ENCODE measurements at places on chromosomes 2 and 18. TPM values are rescaled to one million over a fixed set of nuclear protein-coding genes. Genes with fewer than 3 reads are reported as not detected.

The PLCD4 gene
- total RNA-seq, result 3.1 TPM

The ANKRD44 gene
- 8.1 TPM for total RNA-seq

The PROC gene
- not detected for total RNA-seq

The SPATS2L gene
- 63.8 TPM for total RNA-seq

The PJVK gene
- total RNA-seq, result 1.4 TPM

The PLCL1 gene
- 3.4 TPM for total RNA-seq

The ANKRD62 gene
- not detected for total RNA-seq

The SH2D6 gene
- 0.39 TPM for total RNA-seq

The VSNL1 gene
- total RNA-seq, result not detected

The ANKRD30BL gene
- not detected for total RNA-seq

The ASIC4 gene
- total RNA-seq, result not detected

GRCh38 chr2:221289389-221289788 is 282.7 kb downstream of the EPHA4 start:
- DNase-seq, result no peak
- no peaks in the 10 kb centered on the region for H3K4me1 ChIP-seq
- H3K36me3 ChIP-seq, result no peaks in the 10 kb centered on the region

GRCh38 chr2:175363699-175364098 is 182.2 kb upstream of the ATP5MC3 start:
- H3K4me1 ChIP-seq, result no peaks in the 10 kb centered on the region
- no peak overlapping the region for H3K27ac ChIP-seq
- H3K4me3 ChIP-seq, result no peak overlapping the region

GRCh38 chr18:8020132-8020846 is 453.2 kb downstream of the PTPRM start:
- DNase-seq, result no peak
- H3K4me3 ChIP-seq, result no peak overlapping the region
- no peaks in the 10 kb centered on the region for H3K4me1 ChIP-seq
- no peaks in the 10 kb centered on the region for H3K36me3 ChIP-seq
- no peak overlapping the region for H3K27ac ChIP-seq

- no peak overlapping the region for H3K27ac ChIP-seq
- peaks cover 30% of the 10 kb centered on the region for H3K4me1 ChIP-seq
- H3K4me3 ChIP-seq, result no peak overlapping the region
- H3K27me3 ChIP-seq, result no peaks in the 10 kb centered on the region
- H3K36me3 ChIP-seq, result no peaks in the 10 kb centered on the region
These were observed 312.9 kb downstream of the MTX2 start for GRCh38 chr2:176582176-176582575.

- no peaks in the 10 kb centered on the region for H3K27me3 ChIP-seq
- no peaks in the 10 kb centered on the region for H3K36me3 ChIP-seq
- no peak overlapping the region for H3K4me3 ChIP-seq
- peaks cover 10% of the 10 kb centered on the region for H3K4me1 ChIP-seq
- peak; percentile 95 for DNase-seq
- H3K27ac ChIP-seq, result peak overlapping the region; percentile 56
These were observed 95.6 kb upstream of the PDE1A start for GRCh38 chr2:182522405-182522896.

DNA sequence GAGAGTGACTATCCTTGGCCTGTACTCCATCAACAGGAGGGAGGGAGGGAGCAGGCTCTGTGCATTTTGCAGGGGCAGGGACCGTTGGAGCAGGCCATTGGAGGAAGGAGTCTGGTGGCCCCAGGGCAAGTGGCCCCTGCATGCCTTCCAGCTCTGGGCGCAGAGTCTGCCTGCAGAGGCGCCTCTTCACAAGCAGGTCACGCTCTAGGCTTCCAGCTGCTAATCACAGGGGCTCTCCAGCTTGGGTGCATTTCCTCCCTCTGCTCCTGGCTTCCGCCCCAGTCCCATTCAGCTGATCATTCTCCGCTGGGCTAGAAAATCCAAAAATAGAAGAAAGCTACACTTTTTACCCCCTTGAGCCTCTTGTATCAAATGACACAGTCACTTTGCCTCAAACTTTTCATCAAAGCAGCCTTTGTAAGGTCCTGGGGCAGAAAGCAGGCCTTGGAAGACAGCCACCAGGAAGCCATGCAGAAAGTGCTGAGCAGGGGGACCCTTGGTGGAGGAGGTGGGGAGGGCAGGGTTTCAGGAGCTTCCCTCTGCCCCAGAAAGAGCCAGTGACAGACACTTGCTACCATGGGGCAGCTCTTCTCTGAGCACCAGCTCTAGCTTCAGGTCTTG is 11.3 kb downstream of the TMEM247 start:
- H3K36me3 ChIP-seq, result no peaks in the 10 kb centered on the region
- no peak overlapping the region for H3K27ac ChIP-seq
- H3K4me1 ChIP-seq, result peaks cover 8% of the 10 kb centered on the region
- H3K27me3 ChIP-seq, result no peaks in the 10 kb centered on the region
- H3K4me3 ChIP-seq, result no peak overlapping the region

DNA sequence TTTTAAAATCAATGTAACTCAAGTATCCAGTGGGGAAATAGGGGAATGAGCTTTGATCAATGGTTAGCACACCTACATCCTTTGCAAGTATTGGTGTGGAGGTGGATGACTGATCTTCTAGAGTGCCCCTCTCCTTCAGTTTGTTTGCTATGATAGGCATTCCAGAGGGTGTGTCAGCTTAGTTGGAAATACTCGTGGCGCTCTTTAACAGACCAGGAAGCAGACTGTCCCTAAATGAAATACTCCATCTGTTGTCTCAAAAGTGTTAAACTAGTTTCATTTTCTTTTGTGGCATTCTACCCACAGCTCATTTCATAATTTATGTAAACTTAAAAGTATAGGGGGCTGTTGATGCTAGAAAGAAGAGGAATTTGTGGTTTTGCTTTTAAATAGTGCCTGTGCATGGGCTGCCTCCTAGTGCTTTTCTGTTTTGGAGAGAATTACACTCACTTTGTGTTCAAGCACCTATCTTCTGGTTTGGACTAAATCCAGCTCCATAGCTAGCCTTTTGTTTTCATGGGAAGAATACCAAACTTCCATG is 66.2 kb downstream of the STAT1 start:
- no peaks in the 10 kb centered on the region for H3K36me3 ChIP-seq
- peak overlapping the region; percentile 78 for H3K27ac ChIP-seq
- peaks cover 31% of the 10 kb centered on the region for H3K4me1 ChIP-seq
- H3K27me3 ChIP-seq, result no peaks in the 10 kb centered on the region

- no peaks in the 10 kb centered on the region for H3K27me3 ChIP-seq
- H3K36me3 ChIP-seq, result no peaks in the 10 kb centered on the region
- DNase-seq, result peak; percentile 53
These were observed 29.6 kb upstream of the ATL2 start for GRCh38 chr2:38406597-38407110.

- no peak overlapping the region for H3K4me3 ChIP-seq
- no peaks in the 10 kb centered on the region for H3K36me3 ChIP-seq
- peaks cover 14% of the 10 kb centered on the region for H3K27me3 ChIP-seq
- H3K4me1 ChIP-seq, result no peaks in the 10 kb centered on the region
- no peak overlapping the region for H3K27ac ChIP-seq
These were observed 23.5 kb upstream of the LAPTM4A start for GRCh38 chr2:20074901-20075300.

DNA sequence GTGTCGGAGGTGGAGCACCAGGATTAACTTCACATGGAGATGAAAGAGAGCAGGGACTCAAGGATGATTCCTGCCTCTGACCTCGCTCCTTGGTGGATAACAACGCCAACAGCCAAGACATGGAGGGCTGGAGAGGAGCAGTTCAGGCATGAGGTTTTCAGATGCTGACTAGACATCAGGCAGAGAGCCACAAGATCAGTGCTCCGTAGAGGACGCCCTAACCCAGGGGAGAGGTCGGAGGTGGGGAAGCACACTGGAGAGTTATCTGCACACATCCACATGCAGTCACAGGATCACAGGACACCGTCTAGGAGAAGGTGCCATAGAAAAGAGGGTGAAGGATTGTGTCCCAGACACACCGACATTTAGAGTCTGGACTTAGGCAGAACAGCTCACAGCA is 344.3 kb downstream of the EIPR1 start:
- no peak for DNase-seq
- H3K36me3 ChIP-seq, result no peaks in the 10 kb centered on the region
- no peaks in the 10 kb centered on the region for H3K27me3 ChIP-seq
- no peak overlapping the region for H3K27ac ChIP-seq

GRCh38 chr18:31206787-31207381 is 44.2 kb upstream of the DSC1 start:
- H3K36me3 ChIP-seq, result no peaks in the 10 kb centered on the region
- no peak overlapping the region for H3K4me3 ChIP-seq
- no peaks in the 10 kb centered on the region for H3K4me1 ChIP-seq
- no peak overlapping the region for H3K27ac ChIP-seq

DNA sequence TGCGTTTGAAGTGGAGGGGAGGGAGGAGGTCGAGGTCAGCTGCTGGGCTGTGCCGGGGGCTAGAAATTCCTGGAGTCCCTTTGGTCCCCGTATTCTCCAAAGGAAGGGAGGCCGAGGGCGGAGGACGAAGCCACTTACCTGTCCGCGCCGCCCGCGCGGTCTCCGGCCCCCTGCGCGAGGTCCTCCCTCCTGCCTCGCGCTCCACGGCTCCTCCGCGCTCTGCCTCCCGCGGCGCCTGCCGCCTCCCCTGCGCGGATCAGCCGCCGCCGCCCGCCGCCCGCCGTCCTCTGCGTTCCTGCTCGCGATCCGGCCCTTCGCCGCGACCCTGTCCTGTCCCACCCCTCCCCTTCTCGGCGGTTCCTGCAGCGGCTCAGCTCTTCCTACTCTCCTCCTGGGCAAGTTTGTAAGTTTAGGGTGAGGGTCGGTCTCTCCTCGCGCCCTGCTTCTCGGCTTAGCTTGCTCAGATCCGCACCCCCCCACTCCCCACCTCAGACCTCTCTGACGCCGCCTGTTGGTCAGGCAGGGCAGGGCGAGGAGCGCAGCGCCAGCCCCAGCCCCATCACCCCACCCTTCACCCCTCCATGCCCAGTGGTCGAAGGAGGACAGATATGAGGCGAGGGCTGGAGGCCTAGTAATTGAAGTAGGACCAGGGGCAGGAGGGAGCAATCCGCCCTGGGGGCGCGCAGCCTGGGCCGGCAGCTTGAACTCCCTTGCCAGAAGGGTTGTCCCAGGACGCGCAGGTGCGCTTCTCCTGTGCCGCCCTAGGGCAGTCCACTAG is 9.7 kb upstream of the SKOR2 start:
- no peaks in the 10 kb centered on the region for H3K4me1 ChIP-seq
- no peak overlapping the region for H3K27ac ChIP-seq
- DNase-seq, result no peak
- H3K27me3 ChIP-seq, result peaks cover 33% of the 10 kb centered on the region
- no peaks in the 10 kb centered on the region for H3K36me3 ChIP-seq

DNA sequence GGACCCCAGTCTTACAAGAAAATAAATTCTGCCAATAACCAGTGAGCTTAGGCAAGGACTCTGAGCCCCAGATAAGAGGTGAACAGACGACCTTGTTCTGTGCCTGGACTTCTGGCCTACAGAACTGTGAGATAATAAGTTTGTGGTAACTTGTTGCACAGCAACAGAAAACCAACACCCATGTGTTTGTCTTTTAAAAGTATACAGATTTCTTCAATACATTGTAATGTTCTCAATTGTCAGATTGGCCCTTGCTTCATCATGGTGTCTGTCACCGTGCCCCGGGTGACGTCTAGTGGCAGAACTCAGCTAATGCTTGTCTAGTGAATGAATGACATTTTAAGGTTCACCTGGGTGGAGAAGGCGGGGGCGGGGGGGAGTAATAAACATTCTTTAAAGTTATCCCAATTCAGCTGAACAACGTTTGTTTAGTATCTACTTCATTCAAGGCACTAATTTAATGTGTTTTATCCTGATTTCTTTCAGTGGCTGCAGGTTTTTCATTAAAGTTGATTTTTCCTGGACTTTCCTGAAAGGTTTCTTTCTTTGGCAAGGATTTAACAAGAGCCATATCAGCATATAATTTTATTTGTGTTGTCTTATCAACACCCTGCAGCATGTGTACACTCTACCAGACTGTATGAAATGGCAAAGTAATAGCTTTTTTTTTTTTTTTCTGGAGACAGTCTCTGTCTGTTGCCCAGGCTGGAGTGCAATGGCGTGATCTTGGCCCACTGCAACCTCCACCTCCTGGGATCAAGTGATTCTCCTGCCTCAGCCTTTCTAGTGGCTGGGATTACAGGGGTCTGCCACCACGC is 123.8 kb upstream of the DLX2 start:
- peaks cover 3% of the 10 kb centered on the region for H3K4me1 ChIP-seq
- H3K4me3 ChIP-seq, result no peak overlapping the region
- no peak for DNase-seq

GRCh38 chr2:29398384-29399237 is 283.4 kb downstream of the CLIP4 start:
- no peaks in the 10 kb centered on the region for H3K4me1 ChIP-seq
- DNase-seq, result no peak
- no peak overlapping the region for H3K27ac ChIP-seq

- H3K27me3 ChIP-seq, result no peaks in the 10 kb centered on the region
- no peak for DNase-seq
- no peak overlapping the region for H3K27ac ChIP-seq
- H3K36me3 ChIP-seq, result no peaks in the 10 kb centered on the region
- H3K4me3 ChIP-seq, result no peak overlapping the region
- no peaks in the 10 kb centered on the region for H3K4me1 ChIP-seq
These were observed 140.8 kb upstream of the ZEB2 start for GRCh38 chr2:144660518-144661316.

- no peak overlapping the region for H3K27ac ChIP-seq
- no peak overlapping the region for H3K4me3 ChIP-seq
- peaks cover 25% of the 10 kb centered on the region for H3K4me1 ChIP-seq
- no peaks in the 10 kb centered on the region for H3K36me3 ChIP-seq
- no peak for DNase-seq
These were observed 23.5 kb upstream of the PMAIP1 start for GRCh38 chr18:59876310-59876626.

DNA sequence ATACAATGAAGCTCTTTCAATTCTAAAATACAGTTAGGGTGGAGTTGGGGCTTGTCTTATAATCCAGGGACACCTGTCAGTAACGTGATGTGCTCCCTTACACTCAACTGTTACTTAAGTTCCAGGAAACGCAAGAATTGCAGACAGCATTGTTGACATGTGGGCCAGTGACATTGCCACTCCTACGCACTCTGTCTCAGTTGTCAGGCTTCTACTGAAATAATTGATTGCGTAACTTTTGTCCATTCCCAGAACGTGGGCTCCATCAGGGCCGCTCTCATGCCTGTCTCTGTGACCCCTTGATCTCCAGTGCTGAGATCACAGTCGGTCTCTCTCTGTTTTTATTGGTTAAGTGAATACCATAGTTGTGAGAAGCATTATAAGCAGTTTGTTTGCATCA is 487.8 kb downstream of the GALR1 start:
- no peaks in the 10 kb centered on the region for H3K36me3 ChIP-seq
- no peaks in the 10 kb centered on the region for H3K27me3 ChIP-seq
- no peak overlapping the region for H3K27ac ChIP-seq
- no peak for DNase-seq

DNA sequence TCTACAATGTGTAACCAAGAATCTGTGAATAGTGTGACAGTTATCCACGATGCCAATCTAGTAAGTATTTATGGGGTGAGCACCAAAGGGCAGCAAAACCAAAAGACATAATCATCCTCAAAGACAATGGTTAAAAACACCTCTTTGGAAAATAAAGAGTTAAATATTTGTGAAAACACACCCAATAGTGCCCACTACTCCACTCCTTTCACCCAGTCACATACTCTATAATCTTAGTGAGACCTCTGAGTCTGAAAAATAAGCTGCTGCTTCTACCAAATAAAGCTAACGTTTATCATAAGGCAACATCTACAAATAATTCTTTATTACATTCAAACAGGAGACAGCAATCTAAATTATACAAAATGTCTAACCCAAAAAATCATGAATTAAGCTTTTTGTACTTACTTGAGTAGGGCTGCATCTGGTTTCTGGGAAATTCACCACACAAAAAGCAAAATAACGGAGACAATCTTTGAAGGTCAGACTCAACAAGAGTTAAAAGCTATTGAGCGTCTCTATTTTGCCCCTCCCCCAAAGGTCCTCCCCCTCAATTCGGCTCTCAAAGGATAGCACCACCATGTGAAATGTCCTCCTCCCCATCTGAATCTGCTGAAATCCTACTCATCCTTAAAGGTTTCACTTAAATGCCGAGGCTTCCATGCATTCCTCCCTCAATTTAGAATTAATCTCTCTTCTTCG is 2.0 kb downstream of the RAPH1 start:
- H3K27me3 ChIP-seq, result no peaks in the 10 kb centered on the region
